ENCODE measurements at places on chromosomes 3 and 15.

DNA sequence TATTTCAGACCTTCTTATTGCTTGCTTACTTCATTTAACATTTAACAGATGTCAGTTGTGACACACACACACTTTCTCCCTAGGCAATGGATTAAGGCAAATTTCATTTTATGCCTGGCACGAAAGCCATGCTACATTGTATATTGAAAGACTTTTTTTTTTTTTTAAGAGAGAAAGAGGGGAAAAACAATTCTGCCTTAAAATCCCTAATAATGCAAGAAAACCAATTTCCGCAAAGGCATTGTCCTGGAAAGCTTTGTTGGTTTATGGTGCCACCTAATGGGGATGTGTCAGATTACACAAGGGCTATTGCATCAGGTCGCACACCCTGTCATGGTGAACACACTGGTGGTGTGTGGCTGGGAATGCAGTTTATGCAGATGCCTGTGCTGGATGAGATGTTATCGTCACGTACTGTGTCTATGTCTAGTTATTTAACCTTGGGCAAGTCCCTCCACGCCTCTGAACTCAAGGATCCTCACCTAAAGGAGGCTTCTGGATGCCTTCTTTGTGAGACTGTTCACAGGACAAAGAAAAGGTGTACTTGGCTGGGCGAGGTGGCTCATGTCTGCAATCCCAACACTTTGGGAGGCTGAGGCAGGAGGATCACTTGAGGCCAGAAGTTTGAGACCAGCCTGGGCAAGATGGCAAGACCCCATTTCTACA, 37.3 kb upstream of the RFTN1 start:
- DNase-seq = peak; percentile 56

GRCh38 chr3:181892848-181893247, 181.1 kb downstream of the SOX2 start:
- DNase-seq = no peak

GRCh38 chr3:44414517-44415090, 62.9 kb downstream of the ZNF445 start:
- no peak for DNase-seq

GRCh38 chr3:182544542-182544941, 248.8 kb upstream of the ATP11B start:
- DNase-seq = no peak

DNA sequence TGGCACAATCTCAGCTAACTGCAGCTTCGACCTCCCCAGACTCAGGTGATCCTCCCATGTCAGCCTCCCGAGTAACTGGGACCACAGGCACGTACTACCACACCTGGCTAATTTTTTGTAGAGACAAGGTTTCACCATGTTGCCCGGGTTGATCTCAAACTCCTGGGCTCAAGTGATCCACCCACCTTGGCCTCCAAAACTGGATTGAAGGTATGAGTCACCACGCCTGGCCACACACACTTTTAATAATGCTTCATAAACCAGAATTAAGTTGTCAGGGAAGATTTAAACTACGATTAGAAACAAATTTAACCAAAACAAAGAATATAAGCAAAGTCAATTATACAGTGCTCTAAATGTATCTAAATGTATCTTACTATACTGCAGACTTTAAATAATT, 87.5 kb downstream of the LRRFIP2 start:
- no peak for DNase-seq

DNA sequence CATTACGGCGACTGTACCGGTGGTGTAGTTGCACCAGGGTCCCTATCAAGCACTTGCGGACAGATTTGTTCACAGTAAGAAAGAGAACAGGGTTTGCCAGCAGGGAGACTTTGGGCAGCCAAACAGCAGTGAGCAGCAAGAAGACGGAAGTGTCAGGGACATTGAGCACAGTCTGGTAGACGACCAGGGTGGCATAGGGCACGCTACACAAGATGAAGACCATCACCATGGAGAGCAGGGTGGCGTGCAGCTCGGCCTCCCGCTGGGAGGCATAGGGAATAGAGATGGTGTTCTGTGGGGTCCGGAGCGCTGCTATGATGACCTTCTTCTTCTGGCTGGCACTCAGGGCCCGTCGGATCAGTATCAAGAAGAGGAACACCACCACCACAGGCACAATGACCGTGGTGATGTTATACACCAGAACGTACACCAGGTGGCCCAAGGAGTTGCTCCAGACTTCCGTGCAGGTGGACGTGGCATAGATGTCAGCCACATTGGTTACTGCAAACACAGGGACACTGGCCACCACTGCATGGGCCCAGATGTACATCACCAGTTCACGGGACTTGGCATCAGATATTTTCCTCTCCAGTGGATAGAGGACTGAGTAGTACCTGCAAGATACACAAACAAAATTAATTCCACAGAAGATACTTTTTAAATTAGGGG, 19.1 kb upstream of the FSIP1 start:
- DNase-seq = no peak

- DNase-seq = no peak
Measured at GRCh38 chr3:171026597-171027293, at the start of gene SLC2A2. Gene SLC2A2 (minus strand): TSS chr3:171026720. CDS start chr3:171026670, 50 bp downstream.

DNA sequence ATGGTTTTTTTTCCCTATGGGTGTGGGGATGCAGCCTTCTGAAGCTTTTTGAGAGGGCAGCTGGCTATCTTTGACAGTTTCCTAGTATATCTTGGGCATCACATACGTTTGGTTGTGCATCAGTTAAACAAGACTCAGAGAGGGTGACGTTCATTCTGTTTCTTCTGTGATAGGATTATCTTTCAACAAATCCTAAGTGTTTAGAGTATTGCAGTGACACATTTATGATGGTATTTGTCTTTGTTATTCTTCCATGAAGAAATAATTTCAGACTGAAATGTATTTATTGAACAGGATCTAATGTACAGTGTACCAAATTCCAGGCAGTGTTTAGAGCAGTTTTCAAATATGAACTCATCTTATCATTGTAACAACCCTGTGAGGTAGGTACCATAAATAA, 114.4 kb downstream of the PLCL2 start:
- DNase-seq = no peak

GRCh38 chr3:46213201-46213600, 5.1 kb upstream of the CCR1 start:
- DNase-seq = no peak

DNA sequence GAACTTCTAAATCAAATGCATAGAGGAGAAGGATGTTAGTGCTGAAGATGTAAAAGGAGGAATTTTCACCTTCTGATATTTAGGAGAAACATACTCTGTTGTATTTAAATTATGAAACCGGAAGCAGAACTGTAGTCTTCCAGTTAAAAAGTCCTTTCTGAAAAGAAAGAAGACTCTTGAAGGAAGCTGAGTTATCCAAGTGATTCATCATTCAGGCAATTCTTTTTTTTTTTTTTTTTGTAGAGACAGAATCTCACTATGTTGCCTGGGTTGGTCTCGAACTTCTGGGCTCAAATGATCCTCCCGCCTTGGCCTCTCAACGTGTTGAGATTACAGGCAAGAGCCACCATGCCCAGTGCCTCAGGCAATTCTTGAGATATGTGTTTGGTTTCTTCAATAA, 424.8 kb upstream of the TPM1 start:
- DNase-seq = no peak

DNA sequence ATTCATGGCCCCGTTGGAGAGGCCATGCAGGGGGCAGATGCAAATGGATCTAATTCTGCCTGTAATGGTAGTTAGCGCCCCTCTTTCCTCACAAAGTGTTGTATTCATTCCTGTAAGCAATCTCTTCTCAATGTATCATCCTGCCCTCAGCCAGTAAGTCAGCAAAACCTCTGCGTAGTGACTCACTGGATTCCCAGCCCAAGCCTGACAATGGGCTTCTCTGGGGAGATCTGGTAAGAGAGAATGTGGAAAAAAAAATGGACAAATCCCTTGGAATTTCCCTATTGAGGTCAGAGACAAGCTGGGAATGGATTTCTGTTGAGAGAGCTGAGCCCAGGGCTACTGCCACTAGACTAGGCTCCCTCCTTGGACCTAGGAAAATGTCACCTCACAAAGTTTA, 25.4 kb downstream of the ADPGK start:
- no peak for DNase-seq

DNA sequence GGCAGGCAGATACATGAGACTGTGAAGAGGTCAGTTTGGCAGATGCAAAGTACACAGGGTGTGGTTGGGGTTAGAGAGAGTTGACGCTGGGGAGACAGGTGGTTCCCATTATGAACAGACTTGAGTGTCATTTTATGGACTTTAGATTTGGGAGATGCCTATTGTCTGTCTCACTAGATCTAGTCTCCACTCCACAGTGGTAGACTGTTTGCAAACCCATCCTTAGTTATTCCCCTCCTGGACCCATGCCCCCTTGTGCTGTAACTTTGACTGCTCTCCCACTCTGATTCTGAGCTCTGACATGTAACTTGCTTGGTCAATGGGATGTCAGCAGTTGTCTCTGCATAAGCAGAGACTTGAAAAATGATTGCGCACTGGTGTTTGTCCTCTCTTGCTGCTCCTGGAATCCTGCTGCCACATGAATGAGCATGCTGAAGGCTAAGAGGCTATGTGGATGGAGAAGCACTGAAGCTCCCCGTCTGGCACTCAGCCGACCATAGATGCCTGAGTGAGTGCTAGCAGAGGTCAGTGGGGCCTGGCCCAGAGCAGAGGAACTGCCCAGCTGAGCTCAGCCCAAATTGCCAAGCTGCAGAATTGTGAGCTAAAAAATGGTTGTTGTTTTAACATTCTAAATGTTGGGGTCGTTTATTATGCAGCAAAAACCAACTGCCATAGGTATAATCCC, 88.2 kb downstream of the FAM43A start:
- no peak for DNase-seq

GRCh38 chr3:8638994-8639658, 5.5 kb downstream of the SSUH2 start:
- DNase-seq = no peak

- no peak for DNase-seq
Measured at GRCh38 chr15:51311510-51311909, 26.9 kb downstream of the CYP19A1 start.

GRCh38 chr3:39379778-39380155, 3.4 kb upstream of the SLC25A38 start:
- DNase-seq = no peak

DNA sequence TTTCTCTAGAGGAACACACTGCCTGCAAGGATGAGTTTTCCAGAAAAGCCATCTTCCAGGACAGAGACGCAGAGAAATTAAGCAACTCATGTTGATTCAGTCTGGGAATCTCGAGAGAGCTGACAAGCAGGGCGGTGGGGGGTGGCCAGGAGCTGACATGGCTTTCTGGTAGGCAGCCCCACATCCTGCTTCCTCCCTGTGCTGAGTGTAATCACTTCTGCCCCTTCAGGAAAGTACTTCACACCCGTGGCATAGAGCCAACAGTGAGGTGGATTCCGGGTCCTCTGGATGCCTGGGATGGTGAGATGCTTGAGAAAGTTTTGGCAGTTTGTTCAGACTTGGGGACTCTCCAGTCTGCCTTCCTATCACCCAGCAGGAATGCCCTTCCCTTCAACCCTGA, 221.1 kb downstream of the SLCO3A1 start:
- DNase-seq = no peak

- DNase-seq = no peak
Measured at GRCh38 chr3:156957715-156958114, 131.6 kb downstream of the LEKR1 start.

DNA sequence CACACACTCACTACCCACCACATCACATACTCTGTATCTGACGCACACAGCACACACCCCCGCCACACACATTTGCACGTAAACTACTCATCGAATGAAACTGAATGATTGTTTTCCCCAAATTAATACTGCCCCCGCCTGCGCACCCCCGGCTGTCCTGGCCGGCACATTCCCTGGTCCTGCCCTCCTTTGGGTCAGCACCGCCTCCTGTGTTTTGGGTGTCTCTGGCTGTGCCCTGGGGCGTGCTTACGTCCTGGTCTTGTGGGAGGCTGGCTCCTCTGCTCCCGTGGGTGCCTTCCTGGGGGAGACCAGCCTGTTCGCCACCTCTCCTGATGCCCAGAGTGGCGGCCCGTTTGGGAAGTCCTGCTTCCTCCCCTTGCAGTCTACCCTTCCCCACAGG, 30.2 kb downstream of the APBA2 start:
- DNase-seq = no peak
